CD4-positive, alpha-beta T cell (primary cell): ENCODE measurements at places on chromosomes 16 and 17. TPM values are rescaled to one million over a fixed set of nuclear protein-coding genes. Genes with fewer than 3 reads are reported as not detected.

GRCh38 chr16:11973070-11973469 is 3.5 kb upstream of the SNX29 start:
- H3K4me3 ChIP-seq: no peak overlapping the region
- peaks cover 8% of the 10 kb centered on the region for H3K36me3 ChIP-seq
- no peak for DNase-seq
- peaks cover 23% of the 10 kb centered on the region for H3K4me1 ChIP-seq
- H3K27me3 ChIP-seq: no peaks in the 10 kb centered on the region

FOXJ1 gene
- total RNA-seq: 0.63 TPM

RHBDL1 gene
- 6.9 TPM for total RNA-seq

DNA sequence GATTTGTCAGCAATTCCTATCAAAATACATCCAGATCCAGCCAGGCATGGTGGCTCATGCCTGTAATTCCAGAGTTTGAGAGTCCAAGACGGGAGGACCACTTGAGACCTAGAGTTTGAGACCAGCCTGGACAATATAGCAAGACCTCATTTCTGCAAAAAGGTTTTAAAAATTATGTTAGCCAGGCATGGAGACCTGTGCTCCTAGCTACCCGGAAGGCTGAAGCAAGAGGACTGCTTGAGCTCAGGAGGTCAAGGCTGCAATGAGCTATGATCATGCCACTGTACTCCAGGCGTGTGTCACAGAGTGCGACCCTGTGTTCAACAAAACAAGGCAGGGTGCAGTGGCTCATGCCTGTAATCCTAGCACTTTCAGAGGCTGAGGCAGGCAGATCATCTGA is 215.2 kb downstream of the CPPED1 start:
- H3K4me3 ChIP-seq: no peak overlapping the region
- H3K27ac ChIP-seq: no peak overlapping the region
- no peaks in the 10 kb centered on the region for H3K4me1 ChIP-seq
- H3K27me3 ChIP-seq: no peaks in the 10 kb centered on the region

DNA sequence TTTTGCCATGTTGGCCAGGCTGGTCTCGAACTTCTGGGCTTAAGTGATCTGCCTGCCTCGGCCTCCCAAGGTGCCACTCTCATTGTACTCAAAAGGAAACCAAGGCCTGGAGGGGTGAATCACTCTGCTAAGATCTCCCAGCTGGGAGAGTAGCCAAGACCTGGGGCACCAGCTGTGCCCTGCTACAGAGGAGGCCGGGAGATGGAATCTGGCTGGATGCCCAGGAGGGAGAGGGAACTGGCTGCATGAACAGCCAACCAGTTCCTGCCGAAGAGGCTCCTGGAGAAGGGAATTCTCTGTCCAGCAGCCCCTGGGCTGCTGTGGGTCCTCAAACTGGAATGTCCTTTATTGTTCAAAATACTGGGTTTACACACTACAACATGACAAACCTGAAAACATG is 238.7 kb upstream of the CIBAR2 start:
- H3K36me3 ChIP-seq: no peaks in the 10 kb centered on the region
- H3K27ac ChIP-seq: no peak overlapping the region
- no peaks in the 10 kb centered on the region for H3K27me3 ChIP-seq

ASPA gene
- not detected for total RNA-seq
